GM12865 (cell line): ENCODE measurements at places on chromosomes 7 and 10.
A peak's percentile ranks its signal among the peaks of the same experiment; 100 is the strongest.

DNA sequence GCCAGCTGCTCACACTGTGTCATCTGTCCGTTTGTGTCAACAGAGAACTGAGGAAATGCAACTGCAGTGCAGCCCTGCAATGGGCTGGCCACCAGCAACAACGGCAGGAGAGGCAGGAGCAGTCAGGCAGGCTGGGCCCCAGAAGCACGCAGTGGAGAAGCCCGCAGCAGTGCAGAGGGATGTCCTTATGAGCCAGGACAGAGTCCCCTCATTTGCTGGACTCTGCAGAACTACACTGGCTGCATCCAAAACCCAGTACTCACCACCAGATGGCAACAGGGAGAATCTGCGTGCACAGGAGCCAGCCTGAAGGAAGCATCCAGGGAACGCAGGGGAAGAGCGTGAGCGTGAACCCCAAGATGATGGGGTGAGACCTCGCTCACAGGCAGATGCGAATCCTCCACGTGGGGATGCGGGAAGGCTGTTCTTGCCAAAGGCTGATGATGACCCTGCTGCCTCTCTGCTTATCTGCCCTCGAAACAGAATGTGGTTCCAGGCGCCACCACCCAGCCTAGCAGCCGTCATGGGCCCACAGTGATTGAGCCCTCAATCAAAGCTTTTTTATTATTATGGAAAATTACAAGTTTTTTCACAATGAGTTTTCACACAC, 232.1 kb downstream of the PTPRN2 start:
- DNase-seq, result no peak

DNA sequence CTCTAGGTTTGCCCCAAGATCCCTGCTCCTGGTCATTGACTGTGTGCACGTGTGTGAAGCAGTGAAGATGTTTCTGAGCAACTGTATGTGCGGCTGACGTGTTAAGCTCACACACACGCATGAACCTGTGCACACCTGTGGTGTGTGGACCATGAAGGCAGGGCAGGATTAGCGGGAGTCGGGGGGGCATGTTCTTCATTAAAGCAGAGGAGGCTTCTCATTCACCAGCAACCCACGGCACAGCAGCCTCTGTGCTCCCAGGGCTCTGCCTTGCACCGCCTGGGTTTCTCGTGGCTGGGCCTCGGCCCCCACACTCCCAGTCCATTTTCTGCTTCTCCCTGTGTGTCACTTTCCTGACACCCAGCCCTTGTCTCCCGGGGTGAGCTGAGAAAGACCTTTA, 824 bp upstream of the TACR2 start:
- no peak for DNase-seq

GRCh38 chr7:80335511-80336231, 176.2 kb downstream of the GNAT3 start:
- no peak for DNase-seq

DNA sequence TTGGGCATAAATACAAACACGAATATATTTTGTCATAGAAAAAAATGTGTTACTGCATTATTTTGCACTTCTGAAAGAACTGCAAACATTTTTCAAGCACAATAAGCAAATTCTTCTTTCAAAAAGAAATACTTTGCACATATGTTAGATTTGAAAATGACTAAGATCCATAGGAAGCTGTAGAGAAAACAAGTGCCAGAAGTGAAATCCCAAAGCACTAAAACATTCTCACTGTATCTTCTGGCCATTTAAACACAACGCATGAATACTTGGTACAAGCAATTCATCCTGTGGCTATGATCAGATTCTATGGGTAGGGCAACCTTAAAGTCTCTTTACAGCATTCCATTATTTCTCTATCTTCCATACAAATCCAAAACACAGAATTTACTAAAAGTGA, 225.4 kb upstream of the IMMP2L start:
- DNase-seq, result no peak

DNA sequence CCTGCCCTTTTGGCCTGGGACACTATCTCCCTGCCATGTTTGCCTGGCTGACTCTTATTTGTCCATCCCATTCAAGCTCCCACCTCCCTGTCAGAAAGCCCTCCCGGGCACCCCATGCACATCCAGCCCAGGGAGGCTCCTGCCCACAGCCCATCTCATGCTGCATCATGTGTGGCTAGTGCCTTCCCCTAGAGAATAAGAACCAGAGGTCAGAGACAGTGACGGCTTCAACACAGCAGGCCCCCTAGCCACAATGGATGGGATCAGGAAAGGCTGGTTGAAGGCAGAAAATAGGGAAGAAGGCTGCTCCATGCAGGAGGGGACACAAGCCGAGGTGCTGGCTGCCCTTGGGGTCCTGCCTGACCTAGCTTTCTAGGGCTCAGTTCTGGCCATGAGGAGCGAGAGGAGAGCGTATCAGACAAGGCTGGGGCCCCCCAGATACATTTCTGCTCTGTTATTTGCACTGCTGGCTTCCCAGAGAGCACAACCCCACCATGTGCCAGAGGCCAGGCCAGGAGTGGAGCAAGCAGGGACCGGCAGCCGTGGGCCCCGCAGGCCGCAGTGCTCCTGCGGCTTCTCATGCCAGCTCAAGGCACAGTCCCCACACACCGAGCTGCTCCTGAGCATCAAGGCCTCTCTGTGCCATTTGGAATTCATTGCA, 161.1 kb upstream of the ZMIZ1 start:
- DNase-seq, result no peak

GRCh38 chr7:127933146-127933545, 98.1 kb downstream of the LRRC4 start:
- DNase-seq, result no peak

- peak; percentile 49 for DNase-seq
Measured at GRCh38 chr7:149093228-149093627, 2.7 kb upstream of the ZNF786 start.

- no peak for DNase-seq
Measured at GRCh38 chr10:78742730-78743615, 325.8 kb upstream of the ZMIZ1 start.

DNA sequence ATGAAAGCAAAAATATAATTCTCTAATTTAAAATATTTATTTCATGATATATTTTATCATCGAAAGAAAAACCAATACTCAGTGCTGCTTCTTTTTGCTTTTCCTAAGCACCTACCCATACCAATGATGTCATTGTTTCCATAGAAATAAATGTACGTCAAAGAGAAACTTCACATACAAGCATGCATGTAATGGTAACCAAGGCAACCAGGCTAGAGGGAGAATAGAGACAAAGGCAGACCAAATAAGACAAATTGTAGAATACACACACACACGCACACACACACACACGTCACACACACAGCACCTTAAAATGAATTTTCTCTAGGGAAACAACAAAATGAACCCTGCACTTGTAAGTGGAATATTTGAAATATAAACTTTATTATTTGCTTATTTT, 75.5 kb downstream of the MACC1 start:
- no peak for DNase-seq

- no peak for DNase-seq
Measured at GRCh38 chr7:115511330-115511729, 519.2 kb downstream of the TFEC start.

DNA sequence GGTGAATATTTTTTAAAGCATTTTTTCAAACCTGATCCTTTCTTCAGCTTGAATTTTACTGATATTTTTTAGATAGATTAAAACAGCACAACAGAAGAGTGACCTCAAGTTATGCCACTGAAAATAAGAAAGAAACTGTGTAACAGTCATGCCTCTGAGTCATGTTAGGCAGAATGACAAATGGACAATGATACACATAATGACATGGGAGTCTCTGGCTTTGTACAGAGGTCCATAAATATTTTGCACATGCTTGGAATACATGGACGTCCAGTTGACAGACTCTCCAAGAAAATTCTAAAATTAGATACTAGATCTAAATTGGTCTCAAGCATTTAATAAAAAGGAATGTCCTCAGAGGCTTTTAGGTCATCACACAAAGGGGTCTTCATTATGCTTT, 21.9 kb upstream of the SEMA3A start:
- DNase-seq, result no peak

- DNase-seq, result peak; percentile 46
Measured at GRCh38 chr7:34091321-34091917, 186.1 kb downstream of the BMPER start.

GRCh38 chr10:28897617-28898464, 220.5 kb downstream of the BAMBI start:
- DNase-seq, result no peak

GRCh38 chr7:142954680-142955268, 7.4 kb downstream of the KEL start:
- DNase-seq, result peak; percentile 40

- DNase-seq, result no peak
Measured at GRCh38 chr10:29329420-29329819, 40.5 kb downstream of the LYZL1 start.

DNA sequence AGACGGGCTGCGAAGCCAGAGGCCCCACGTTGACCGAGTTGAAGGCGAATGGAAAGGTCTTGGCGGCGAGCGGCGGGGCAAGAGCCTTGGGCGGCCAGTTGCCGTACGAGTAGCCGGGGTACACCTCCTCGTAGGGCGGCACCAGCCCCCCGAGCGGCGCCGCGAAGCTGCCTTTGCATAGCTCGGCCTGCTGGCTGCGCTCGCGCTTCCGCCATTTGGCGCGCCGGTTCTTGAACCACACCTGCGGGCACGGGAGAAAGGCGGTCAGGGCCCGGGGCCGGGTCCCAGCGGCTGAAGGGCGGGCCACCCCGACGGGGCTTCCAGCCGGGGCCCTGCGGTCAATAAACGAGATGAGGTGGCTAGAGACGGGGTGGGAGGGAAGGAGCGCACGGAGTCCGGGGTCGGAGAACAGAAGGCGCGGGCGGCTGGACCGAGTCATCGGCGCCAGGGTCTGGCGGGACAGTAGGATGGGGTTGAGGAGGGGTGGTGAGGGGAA, 4.8 kb downstream of the ELOVL3 start:
- peak; percentile 54 for DNase-seq

DNA sequence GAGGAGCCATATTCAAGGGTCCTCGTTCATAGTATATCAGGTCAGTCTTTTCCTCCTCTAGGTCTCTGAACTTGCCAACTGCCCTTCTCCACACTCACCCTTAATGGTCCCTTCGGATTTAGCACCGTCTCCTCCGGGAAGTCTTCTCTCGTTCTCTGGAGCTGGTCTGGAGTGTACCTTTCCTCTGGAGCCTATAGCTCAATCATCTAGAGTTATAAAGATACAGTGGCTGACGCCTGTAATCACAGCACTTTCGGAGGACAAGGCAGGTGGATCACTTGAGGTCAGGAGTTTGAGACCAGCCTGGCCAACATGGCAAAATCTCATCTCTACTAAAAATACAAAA, 4.4 kb upstream of the SCD start:
- no peak for DNase-seq

- no peak for DNase-seq
Measured at GRCh38 chr7:72265071-72265904, 146.8 kb downstream of the CALN1 start.

DNA sequence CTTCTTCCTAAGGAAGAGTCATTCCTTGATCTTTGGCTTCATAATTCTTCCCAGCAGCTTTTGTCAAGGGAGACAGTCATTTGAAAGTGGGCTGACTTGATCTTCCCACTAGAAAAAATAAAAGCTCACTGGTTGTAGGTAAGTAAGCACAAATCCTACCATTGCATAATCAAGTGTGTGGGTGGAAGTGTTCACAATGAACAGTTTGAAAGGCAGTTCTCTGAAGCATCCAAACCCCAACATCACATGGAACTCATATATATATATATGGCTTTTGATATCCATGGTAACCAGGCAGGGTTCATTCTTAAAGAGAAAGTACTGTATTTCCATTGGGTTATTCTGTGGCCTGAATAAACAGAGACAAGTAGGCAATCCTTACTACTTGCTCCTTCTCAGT, 51.6 kb downstream of the ARMH3 start:
- DNase-seq, result no peak

- DNase-seq, result no peak
Measured at GRCh38 chr7:44074349-44074695, 8.0 kb downstream of the POLM start.

GRCh38 chr7:194252-195009, 2.1 kb downstream of the FAM20C start:
- DNase-seq, result no peak
